ENCODE measurements at places on chromosomes 6 and 20.

- no peak for DNase-seq
Observed at GRCh38 chr6:118054082-118054481, 147.0 kb downstream of the SLC35F1 start.

GRCh38 chr6:125066964-125067363 lies 86.6 kb upstream of the TPD52L1 start:
- no peak for DNase-seq

- no peak for DNase-seq
Observed at GRCh38 chr6:153781306-153781705, 257.7 kb upstream of the OPRM1 start.

- peak; percentile 82 for DNase-seq
Observed at GRCh38 chr20:43456809-43457639, 672 bp upstream of the SRSF6 start.

DNA sequence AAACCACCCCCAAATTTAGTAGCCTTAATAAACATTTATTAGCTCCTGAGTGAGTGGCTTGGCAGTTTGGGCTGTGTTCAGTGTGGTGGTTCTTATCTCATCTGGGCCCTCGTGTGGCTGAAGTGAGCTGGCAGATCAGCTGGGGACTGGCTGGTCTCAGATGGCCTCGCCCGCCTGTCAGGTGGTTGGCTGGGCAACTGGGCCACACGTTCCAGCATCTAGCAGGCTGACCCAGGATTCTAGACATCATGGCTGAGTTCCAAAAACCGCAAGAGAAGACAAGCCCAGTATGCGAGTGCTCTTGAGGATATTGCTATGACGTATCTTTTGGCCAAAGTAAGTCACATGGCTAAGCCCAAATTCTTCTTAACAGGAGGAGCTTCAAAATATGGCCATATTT lies 28.9 kb downstream of the EIF2S2 start:
- DNase-seq, result no peak

GRCh38 chr6:56771189-56771588 lies 128.5 kb upstream of the DST start:
- no peak for DNase-seq

DNA sequence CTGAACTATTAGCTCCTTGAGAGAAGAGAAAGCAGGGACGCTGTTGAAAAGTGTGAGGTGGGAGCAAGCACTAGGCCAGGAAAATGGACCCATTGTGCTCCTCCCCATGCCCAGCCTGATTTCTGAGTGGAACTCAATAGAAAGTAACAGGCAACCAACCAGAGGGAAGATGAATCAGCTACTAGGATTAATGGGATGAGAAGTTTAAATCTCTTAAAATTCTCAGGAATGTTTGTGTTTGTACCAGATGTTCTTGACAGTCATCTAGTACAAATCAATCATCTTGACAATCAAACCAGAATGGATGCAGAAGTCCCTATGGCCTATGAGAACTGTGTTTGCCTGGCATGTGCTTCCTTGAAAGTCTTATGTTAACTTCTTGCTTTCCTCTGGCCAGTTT lies 48.9 kb downstream of the HDDC2 start:
- DNase-seq, result no peak

DNA sequence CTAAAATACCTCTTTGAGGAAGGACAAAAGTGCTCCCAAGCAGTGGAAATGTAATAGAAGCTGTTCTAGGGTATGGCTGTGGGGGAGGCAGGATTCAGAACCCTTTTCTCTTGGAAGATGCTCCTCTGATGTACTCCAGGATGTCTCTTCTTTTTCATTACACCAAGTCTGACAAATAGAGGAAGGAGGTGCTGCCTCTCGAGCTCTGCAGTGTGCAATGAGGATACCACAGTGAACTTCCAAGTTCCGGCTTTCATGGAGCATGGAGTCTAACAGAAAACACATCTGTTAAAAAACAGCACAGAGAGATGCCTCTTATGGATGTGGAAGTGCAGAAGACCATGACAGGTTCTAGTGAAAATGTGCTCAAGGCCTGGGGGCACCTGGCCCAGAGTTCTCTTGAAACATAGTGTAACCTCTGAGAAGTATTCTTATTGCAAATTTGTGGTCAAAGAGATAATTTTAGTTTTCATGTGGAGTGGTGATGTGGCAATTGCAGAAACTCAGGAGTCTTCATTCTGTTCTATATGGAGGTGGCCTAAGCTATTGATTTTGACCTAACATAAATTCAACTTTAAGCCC lies 362.0 kb upstream of the CITED2 start:
- DNase-seq, result no peak

GRCh38 chr20:48467622-48468021 lies 360.2 kb downstream of the PREX1 start:
- no peak for DNase-seq

DNA sequence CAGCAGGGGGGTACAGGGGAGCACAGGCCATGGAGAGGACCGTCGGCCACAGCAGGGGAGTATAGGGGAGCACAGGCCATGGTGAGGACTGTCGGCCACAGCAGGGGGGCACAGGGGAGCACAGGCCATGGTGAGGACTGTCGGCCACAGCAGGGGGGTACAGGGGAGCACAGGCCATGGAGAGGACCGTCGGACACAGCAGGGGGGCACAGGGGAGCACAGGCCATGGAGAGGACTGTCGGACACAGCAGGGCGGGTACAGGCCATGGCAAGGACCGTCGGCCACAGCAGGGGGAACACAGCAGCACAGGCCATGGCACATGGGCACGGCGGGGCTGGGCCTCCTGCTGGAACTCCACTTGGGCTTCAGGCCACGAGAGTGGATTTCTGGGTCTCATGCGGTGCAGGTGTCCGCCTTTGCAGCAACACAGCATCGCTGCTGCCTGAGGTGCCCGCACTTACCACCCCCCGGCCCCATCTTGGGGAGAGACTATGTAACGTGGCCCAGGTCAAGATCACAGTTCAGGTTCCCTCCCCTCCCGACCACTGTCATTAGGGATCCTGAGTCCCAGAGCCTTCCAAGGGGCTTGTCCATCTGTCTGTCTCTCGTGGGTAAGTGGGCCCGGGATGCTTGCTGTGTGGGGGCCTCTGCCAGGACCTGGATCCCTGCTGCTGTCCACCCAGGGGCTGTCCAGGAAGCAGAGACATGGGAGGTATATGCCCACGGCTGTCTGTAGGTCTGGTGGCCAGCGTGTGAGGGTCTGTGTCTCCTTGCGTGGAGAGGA lies 2.5 kb downstream of the NPBWR2 start:
- DNase-seq, result no peak

- DNase-seq, result no peak
Observed at GRCh38 chr6:170128346-170128745, 162.5 kb downstream of the DLL1 start.

DNA sequence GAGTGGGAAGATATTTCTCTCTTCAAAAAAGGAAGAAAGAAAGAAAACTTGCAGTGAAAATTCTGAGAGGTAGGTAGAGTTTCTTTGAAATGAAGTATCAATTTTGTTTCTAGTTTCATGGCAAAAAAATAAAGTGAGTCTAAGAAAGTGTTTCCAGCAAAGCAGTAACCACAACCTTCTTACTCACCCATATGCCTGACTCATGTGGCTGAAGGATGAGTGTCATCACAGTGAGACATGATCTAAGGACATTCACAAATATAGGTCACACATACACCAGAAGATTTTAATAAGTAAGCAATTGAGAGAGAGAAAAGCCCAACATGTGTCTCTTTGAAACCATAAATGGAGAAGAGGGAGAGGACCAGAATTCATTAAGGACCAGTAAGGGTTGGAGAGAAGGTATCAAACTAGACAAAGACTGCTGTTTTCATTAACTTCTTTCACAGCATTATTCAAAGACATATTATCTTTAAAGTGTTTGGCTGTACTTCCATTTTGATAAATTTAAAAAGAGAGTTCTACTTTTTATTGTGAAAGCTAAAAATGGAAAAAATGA lies 169.5 kb downstream of the FRK start:
- DNase-seq, result no peak

- no peak for DNase-seq
Observed at GRCh38 chr6:16487996-16488674, 249.7 kb downstream of the GMPR start.

DNA sequence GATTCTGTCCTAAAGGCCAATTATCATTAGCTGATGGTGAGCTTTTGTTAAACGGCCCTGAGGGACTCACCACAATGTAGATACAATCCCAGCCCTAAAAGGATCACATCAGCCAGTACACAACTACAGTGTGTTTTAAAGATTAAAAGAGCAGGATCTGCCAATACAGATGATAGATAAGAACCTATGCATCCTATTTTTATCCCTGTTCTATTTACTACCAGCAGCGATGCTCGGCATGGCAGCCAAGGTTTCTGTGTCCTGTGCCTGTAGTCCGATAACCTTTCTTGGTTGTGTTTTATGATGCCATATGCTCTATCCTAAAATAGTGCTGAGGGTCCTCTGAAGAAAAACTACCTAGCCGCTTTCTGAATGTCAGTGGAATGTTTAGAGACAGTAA lies 289.4 kb downstream of the PHACTR1 start:
- no peak for DNase-seq

DNA sequence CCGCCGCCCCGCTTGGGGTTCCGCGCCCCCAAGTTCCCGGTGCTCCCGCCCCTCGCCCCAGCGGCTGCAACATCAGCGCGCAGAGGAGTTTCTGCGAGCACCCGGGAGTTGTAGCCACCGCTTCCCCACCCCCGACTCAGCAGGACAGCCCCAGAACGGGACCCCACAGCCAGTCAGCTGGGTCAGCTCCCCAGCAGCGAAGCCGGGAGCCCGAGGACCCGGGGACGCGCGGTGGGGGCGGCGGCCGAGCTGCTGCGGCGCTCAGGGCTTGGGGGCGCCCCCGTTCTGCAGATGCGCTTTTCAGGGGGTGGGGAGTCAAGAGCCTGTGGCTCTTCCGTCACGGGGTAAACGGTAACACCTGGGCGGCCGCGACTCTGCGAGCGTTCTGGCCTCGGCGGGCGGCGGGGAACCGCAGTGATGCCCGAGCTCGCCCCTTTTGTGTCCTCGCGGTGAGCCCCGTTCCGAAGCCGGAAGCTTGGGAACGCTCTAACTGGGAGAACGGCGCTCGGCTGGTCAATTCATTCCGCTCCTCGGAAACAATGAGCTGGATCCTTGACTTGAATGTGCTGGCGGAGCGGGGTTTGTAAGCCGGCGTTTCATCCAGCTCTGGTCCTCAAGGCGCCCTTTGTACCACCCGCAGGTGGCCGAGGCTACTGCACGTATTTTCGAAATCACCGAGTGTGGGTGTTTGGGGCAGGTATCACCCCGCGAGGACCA lies 774 bp downstream of the PLEKHG1 start:
- peak; percentile 49 for DNase-seq

GRCh38 chr20:48523191-48523995 lies 304.4 kb downstream of the PREX1 start:
- DNase-seq, result peak; percentile 41

- no peak for DNase-seq
Observed at GRCh38 chr6:161082215-161082614, 90.6 kb downstream of the MAP3K4 start.

- peak; percentile 7 for DNase-seq
Observed at GRCh38 chr6:6315660-6316059, 4.8 kb downstream of the F13A1 start.

DNA sequence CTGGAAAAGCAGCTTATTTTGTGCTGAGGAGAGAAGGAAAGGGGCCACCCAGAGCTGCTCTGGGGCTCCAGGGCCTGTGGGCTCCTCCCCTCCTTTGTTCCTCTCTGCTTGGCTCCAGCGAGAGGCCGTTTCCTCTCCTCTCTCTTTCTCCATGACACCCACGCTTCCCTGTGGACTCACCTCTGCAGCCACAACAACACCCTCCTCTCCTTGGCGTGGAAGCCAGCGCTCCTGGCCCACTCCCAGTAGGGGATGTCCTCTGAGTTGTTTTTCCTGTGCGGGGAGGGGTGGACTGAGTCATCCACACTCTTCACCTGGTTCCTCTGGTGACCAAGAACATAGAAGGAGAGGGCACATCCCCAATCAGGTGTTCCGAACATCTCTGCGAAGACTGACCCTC lies 4.9 kb upstream of the CDSN start:
- peak; percentile 56 for DNase-seq

- DNase-seq, result no peak
Observed at GRCh38 chr6:162056745-162057144, 670.8 kb downstream of the PRKN start.

DNA sequence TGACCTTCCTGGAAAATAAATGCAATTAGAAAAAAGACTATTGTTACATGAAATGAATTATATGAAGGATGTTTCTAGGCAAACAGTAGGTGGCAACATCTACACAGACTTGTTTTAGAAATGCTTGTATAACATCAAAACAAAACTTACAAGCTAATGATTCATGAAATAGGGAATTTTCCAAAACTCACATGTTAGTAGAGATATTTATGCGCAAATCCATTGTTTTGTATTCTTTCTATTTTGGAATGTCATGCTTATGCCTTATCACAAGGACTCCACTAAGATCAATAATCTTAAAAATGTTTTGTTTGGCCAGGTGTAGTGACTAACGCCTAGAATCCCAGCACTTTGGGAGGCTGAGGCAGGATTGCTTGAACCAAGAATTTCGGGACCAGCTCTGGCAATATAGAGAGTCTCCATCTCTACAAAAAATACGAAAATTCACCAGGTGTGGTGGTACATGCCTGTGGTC lies 32.3 kb upstream of the LGSN start:
- DNase-seq, result no peak

DNA sequence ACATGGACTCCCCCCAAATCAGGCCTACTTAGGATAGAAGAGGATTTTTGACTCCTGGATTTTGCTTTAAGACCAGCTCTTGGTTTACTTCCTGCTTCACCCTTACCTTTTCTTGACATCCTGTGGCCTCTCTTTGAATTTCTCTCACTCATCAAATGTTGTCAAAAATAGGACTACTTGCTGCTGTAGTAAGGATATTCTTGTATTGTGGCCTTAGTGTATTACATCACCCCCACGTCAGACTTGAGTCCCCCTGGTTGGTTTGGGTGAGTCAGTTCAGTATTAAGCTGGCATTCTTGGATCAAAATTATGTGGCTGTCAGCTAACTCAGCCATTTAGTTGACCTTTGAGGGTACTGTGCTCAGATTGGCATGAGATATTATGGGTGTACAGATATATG lies 1.1 kb downstream of the TPX2 start:
- DNase-seq, result no peak

- DNase-seq, result no peak
Observed at GRCh38 chr20:3551681-3552434, 81.0 kb downstream of the ATRN start.

- no peak for DNase-seq
Observed at GRCh38 chr6:31586599-31587281, 663 bp downstream of the LST1 start.

GRCh38 chr20:53914781-53915445 lies 155.5 kb downstream of the BCAS1 start:
- no peak for DNase-seq

DNA sequence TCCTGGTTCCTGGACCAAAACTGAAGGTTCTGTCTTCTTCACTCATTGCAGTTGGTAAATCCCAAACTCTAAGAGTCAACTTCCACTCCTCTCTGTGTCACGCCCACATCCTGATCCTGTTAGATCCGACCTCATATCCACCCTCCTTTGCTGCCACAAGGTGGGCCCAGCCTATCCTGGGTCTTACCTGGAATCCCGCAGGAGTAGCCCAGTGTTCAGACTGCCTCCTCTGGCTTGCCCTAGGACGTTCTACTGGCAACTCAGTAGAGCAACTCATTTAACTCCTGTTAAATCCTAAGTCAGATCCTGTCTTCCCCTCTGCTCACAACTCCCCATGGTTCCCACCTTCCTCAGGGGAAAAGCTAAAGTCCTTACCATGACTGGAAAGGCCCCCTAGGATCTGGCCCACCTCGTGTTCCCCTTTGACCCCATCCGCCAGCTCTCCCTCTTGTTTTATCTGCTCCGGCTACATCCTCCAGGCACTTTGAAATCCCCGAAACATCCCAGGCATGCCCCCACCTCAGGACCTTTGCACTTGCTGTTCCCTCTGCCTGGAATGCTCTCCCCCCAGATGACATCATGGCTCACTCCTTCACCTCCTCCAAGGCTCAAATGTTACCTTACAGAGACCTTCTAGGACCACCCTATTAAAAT lies 43.9 kb downstream of the TFEB start:
- no peak for DNase-seq

All from pulmonary artery endothelial cell (primary cell).